ENCODE measurements at places on chromosomes 7 and 10.

DNA sequence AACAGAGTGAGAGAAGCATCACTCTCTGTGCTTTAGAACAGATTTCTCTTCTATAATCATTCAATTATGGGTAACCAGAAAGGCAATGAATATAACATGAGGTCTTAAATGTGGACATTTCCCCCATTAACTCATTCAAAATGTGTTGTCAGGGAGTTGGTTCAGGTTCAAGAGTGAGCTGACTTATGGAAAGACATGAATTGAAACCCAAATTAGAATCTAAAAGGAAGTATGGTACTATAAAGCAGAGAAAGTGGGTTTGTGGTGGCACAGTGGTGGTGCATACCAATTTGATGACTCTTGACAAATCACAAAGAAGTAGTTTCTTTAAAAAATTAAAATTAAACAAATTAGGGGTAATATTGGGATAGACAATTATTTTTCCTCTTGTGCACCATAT is 114.6 kb upstream of the MEOX2 start:
- DNase-seq, result no peak

- no peak for DNase-seq
Observed at GRCh38 chr7:41416208-41416595, 286.7 kb downstream of the INHBA start.

GRCh38 chr7:43572516-43573049 is 10.3 kb upstream of the STK17A start:
- DNase-seq, result no peak

GRCh38 chr10:22570733-22571430 is 143.5 kb downstream of the PIP4K2A start:
- DNase-seq, result no peak

DNA sequence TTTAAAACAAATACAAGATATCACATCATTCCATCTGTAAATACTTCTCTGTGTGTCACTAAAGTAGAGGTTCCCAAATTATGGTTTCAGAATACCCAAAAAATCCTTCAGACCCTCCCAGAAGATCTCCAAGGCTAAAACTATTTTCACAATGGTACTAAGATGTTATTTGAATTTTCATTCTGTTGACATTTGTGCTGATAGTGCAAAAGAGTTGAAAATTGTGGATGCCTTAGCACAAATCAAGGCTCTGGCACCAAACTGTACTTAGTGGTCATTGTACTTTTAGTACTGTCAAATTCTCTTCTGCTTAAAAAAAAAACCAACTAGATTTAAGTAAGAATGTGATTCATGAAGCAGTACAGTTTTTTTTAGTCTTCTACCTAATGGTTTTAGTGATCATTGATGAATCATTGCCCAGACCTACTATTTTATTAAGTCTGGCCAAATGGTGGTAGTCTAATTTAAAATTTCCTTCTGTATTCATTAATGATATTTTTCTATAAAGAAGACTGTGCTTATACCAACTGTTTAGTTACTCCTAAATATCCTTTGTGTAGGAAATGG is 50.5 kb downstream of the TPST1 start:
- no peak for DNase-seq

- DNase-seq, result no peak
Observed at GRCh38 chr7:69630292-69630691, 32.0 kb downstream of the AUTS2 start.

Data from NCI-H1048 (cell line).